Amniotic epithelial cell (primary cell): ENCODE measurements at places on chromosomes 11 and 22.

DNA sequence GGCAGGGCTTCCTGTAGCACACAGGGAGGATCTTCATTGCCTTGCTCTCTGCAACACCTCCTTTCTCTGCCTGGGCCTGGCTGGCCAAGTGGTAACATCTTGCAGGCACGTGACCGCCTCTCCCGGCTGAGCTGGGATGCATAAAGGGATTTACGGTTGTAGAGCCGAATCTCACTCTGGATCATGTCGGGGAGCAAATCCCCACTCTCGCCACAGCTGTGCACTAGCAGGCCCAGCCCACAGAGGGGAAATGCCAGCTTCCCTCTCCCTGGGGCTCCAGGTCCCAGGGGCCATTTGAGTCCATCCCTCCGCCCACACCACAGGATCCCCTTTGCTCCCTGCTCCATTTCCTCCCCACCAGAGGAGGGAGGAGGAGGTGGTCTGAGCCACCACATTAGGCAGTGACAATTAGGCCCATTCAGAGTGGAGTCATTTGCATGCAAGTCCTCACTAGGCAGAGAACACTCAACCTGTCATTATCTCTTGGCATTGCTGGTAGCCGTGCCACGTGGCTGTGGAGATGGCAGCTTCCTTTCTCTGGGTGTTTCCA is 196.7 kb downstream of the DSCAML1 start:
- DNase-seq, result no peak

DNA sequence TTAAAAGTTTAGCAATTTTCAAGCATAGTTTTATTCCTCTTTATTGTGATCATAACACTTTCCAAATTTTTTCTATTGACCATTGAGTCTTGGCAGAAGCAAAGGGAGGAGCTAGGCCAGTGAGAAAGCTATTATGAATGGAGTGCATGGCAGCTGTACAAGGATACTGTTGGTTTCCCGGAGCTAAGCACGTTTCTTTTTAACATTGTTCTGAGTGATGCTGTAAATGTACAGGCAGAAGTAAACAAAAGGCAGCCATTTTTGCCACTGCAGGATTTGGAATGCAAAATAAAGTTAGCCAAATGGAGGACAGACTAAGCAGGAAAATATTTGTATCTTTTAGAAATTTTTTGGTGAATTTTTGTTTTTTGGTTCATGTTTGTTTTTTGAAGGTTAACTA is 16.2 kb downstream of the CBL start:
- DNase-seq, result peak; percentile 36

DNA sequence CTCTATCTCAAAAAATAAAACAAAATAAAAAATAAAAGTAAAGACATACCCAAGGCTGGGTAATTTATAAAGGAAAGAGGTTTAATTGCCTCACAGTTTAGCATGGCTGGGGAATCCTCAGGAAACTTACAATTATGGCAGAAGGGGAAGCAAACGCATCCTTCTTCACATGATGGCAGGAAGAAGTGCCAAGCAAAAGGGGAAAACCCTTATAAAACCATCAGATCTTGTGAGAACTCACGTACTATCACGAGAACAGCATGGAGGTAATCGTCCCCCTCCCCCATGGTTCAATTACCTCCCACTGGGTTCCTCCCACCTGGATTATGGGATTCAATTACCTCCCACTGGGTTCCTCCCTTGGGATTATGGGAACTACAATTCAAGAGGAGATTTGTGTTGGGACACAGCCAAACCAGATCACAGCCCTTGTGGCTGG is 8.3 kb upstream of the SSTR3 start:
- DNase-seq, result no peak

DNA sequence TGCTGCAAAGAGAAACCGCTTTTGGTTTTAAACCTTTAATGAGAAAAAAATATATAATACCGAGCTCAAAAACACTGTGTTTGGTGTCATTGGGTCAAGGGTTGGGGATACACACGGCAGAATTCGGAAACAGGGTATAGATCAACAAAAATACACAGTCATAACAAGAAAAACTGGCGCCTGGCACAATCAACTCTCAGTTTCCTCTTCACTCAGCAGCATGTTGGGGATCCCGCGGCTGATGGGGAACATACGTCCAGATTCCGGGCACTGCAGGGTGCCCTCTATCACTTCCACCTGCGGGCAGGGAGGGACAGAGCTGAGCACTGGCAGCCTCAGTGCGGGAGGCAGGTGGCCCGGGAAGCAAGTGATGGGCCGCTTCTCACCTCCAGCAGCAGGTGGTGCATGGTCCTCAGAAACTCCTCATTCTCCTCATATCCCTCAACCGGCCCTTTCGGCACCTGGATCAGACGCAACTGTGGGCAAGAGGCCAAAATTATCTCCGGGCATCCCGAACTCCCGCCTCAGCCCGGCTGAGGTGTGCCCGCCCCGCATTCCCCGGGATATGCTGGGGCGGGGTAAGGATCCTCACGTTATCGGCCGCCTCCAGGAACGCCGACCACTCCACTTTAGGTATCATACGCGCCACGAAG is 561 bp downstream of the TRMT112 start:
- no peak for DNase-seq

- no peak for DNase-seq
Observed at GRCh38 chr11:78265326-78265725, 76.6 kb downstream of the USP35 start.

GRCh38 chr22:46455446-46455845 is 82.0 kb downstream of the CELSR1 start:
- no peak for DNase-seq

- no peak for DNase-seq
Observed at GRCh38 chr11:113405724-113406478, 18.3 kb downstream of the ANKK1 start.

DNA sequence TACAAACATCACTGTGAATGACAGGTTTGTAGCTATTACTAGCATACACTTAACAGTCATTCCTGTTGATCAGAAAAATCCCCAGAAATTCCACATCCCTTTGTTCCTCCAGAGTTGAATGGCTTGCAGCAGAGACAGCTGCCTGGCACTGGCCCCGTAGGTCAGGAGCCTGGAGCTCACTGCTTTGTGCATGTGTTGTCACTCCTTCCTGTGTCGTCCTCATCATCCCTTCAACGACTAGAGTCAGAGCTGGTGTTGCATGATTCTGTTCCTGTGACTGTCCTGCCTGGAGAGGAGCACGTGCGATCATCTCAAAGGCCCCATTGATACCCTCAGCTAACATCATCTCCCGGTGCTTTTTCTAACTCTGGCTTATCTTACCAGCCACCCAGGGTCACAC is 58.3 kb downstream of the LDLRAD3 start:
- no peak for DNase-seq

- no peak for DNase-seq
Observed at GRCh38 chr11:6894097-6894496, 1.8 kb upstream of the OR2D2 start.

GRCh38 chr22:22746963-22747933 is 102.8 kb downstream of the GGTLC2 start:
- no peak for DNase-seq

DNA sequence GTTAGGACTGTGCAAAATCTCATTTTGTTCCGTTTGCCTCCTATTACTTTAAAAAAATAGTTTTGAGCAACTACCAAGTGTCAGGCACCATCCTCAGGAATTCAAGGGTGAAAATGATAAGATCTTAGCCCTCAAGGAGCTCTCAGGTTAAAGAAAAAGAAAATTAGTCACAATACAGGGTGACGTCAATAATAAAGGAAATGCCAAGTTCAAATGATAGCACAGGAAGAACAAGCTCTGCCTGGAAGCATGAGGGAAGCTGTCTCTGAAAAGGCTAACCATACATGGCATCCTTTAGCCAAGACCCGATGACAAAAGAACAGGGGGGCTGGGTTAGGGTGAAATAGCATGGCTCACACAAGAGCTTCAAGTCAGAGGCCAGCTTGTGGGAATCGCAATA is 11.1 kb upstream of the MPZL2 start:
- peak; percentile 18 for DNase-seq

GRCh38 chr11:48013269-48013901 is 33.0 kb downstream of the PTPRJ start:
- peak; percentile 48 for DNase-seq

- peak; percentile 72 for DNase-seq
Observed at GRCh38 chr11:60905551-60906113, 753 bp downstream of the PRPF19 start.

- peak; percentile 73 for DNase-seq
Observed at GRCh38 chr11:123478352-123478987, 48.4 kb downstream of the GRAMD1B start.

- DNase-seq, result peak; percentile 56
Observed at GRCh38 chr11:112226831-112227401, 688 bp downstream of the PTS start.

- no peak for DNase-seq
Observed at GRCh38 chr11:80343436-80343835, 902.6 kb upstream of the TENM4 start.

- no peak for DNase-seq
Observed at GRCh38 chr11:131402040-131402439, 31.6 kb downstream of the NTM start.

DNA sequence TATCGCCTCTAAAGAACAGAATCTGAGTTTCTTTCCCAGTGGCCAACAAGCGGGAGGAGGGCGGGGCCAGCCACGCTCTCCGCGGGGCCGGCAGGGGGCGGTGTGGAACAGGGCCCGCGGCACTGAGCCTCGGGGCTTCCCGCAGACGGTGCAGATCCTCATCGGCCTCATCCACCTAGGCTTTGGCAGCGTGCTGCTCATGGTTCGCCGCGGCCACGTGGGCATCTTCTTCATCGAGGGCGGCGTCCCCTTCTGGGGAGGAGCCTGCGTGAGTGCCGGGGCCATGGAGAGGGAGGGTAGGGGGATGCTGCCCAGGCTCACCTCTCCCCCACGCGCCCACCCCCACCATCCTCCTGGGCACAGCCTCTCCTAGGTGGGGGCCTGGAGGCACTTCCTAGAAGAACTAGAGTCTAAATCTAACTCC is 10.7 kb downstream of the MS4A15 start:
- DNase-seq, result no peak

GRCh38 chr11:106091480-106092123 is 14.1 kb downstream of the AASDHPPT start:
- peak; percentile 83 for DNase-seq

DNA sequence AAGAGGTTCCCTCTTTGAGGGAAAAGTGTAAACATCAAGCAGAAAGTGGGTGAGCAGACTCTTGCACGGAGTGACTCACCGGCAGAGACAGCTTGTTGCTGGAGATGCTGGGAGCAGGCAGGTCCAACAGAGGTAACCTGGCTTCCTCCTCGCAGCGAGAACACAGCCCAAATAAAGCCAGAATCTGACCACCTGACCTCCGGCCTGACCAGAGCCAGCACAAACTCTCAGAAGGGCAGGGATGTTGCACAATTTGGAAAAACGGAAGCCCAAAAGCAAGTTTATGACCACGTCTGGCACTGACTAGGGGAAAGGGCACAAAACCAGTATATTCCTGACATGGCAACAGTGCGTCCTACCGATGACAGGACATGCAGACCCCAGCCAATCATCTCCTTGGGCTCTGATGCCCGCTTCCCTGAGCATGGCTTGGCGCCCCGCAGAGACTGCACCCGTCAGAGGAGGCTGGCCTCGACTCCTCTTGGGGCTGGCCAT is 5.4 kb downstream of the SMCO4 start:
- DNase-seq, result peak; percentile 25

DNA sequence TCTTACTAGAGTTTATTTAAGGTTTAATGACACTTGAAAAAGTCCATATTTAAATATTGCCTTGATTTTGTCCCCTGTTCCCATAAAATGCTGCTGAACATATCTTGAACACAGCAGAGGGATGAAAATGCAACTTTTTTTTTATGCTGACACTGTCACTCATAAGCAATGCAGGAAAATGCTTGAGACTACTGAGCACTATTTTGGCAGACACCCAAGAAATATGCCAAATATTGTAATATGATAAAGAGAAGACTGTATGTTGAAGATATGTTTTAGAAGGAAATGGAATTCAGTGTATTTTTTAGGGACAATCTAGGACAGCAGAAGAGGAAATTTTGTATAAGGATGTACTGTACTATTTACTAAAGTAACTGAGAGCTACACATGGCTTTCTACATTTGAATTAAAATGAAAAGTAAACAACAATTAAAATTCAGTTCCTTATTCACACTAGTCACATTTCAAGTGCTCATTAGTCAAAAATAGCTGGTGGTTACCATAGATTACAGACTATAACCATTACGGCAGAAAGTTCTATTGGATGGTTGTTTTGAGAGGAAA is 58.6 kb downstream of the LRRC4C start:
- DNase-seq, result no peak

GRCh38 chr11:65801153-65801987 is 14.5 kb downstream of the OVOL1 start:
- no peak for DNase-seq

DNA sequence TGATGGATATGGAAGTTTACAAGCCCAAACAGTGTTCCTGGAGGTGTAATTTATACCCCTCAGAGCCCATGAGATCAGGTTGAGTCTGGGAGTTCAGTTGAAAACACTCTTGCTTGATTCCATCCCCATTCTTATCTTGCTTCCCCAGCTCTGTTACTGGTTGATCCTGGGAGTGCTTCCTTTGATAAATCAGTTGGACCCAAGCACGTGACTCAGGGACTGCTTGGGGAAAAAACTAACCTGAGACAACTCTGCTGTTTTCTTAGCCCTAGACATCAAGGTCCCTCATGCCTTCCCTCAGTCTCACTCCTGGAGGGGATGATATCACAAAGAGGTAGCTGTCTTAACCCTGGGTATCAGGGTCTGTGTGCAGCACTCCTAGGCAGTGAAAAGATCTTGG is 35.0 kb upstream of the SLC1A2 start:
- no peak for DNase-seq

- no peak for DNase-seq
Observed at GRCh38 chr22:24512043-24512442, 16.9 kb downstream of the UPB1 start.
